SK-N-SH (cell line): ENCODE measurements at places on chromosomes 13 and 19.

- DNase-seq: no peak
Observed at GRCh38 chr13:31261241-31261640, 61.5 kb downstream of the B3GLCT start.

DNA sequence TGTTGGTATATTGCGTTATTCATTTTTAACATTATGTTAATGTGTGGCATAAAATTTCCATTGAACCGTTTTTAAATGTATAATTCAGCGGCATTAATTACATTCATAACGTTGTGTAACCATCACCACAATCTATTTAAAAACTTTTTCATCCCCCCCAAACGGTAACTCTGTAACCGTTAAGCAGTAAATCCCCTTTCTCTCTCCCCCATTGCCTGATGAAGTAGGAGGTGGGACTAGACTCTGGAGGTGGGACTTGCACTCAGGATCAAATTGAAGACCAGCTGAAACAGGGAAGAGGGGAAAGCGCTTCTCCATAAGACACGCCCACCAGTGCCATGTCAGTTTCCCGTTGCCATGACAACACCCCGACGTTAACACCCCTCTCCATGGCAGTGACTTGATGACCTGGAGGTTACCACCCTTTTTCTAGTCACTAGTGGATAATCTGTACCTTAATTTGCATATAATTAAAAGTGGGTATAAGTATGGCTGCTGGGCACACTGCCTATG is 16.8 kb downstream of the CLEC11A start:
- DNase-seq: no peak

- no peak for DNase-seq
Observed at GRCh38 chr19:30178721-30179402, 193.3 kb upstream of the ZNF536 start.

GRCh38 chr19:16261584-16262368 is 62.9 kb upstream of the KLF2 start:
- no peak for DNase-seq

DNA sequence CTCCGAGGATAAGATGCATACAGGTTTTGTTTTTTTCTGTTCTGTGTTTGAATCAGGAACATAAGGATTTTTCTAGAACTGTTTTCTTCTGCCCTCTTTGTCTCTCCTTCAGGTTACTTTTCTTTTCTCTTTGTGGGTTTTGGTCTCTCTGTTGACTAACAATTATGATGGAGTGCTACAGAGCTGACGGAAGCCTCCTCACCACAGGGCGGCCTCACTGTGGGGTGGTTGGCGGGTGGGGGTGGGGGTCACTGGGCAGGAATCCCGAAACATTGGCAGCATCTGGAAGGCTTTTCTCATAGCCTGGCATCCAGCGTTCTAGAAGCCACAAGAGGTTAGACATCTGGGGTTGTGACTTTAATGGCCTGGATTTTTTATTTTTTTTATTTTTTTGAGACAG is 12.0 kb upstream of the MATK start:
- DNase-seq: no peak

GRCh38 chr13:36259361-36260137 is 38.1 kb downstream of the CCDC169 start:
- DNase-seq: no peak

GRCh38 chr13:48831248-48831647 is 144.5 kb upstream of the FNDC3A start:
- DNase-seq: no peak

GRCh38 chr13:30864433-30865122 is 41.5 kb upstream of the MEDAG start:
- DNase-seq: peak; percentile 71

DNA sequence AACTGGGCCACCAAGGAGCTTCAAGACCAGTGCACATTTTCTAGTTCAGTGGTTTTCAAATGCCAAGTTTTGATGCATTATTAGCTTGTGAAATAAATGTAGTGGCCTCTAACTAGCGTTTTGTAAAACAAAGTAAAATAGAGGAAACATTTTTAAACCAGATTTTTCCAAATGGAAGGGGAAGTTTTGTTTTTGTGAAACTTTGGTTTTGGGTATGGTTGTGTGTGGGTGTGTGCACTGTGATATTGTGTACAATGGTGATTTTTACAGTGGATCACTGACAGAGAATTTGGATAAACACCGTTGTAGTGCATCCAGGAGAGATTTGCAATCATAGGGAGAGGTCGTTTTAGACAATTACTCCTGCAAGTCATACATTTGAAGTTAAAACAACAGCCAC is 108.9 kb downstream of the SLC7A1 start:
- no peak for DNase-seq

DNA sequence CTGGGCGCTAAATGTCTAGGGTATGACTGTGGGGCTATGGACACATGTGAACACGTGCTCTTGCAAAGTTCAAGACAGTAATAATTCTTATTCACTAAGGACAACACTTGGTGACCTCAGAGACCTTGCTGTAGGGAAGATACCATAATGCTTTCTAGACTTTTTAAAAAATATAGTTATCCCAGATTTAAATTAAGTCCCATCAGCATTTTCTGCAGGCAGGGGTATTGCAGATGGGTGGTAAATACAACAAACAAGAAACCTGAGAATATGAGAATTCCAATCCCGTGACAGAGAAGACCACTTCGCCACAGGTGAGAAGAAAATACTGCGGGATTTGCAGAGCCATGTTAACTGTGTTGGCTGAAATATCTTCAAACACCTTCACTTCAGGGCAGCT is 65.2 kb downstream of the SLC15A1 start:
- no peak for DNase-seq

- DNase-seq: no peak
Observed at GRCh38 chr19:15324791-15325519, 7.4 kb downstream of the BRD4 start.
